ENCODE measurements at places on chromosomes 6 and 20.

DNA sequence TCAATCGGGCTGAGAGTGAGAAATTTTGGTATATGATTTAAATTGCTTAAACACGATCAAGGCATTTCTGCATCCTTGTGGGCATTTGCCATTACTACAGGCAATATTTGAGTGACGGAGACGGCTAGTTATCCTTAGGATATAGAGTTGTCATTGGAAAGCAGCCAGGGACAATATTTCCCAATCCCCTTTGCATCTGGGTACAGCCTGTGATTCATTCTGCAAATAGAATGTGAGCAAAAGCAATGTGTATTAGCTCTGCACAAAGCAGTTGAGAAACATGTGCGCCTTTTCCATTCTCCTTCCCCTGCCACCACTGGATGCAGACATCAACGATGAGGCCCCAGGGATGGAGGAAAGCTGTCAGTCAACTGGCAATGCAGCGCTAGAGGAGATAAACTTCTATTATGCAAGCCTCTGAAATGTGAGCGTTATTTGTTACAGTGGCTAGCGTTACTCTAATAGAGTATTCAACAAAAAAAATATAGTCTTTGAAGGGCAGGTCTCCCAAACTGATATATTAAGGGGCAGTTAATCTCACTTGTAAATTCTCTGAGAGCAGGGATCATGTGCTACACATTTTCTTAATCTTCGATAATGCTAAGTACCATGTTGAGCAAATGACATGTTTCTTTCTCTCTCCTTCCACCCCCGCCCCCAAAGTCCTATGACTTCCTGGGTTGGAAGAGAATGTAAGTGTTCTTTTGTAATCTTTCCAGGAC, 37.1 kb upstream of the NCOA3 start:
- no peak for ATAC-seq

DNA sequence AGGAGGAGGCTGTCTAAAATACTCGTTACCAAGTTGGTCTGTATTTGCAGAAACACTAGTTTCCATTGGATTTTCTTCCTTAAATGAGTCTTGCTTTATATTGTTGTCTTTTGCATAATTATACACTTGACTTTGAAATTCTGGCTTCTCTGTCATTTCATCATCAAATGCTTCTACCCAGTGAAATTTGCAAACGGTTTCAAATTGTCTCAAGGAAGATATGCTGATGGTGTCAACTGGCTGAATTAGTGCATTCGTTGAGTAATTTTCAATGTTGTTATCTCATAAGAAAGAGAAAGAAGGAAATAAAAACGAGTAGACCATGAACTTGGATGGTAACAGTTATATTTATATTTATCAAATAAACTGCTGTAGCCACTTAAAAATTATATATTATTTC, 10.8 kb downstream of the CAGE1 start:
- ATAC-seq = no peak

DNA sequence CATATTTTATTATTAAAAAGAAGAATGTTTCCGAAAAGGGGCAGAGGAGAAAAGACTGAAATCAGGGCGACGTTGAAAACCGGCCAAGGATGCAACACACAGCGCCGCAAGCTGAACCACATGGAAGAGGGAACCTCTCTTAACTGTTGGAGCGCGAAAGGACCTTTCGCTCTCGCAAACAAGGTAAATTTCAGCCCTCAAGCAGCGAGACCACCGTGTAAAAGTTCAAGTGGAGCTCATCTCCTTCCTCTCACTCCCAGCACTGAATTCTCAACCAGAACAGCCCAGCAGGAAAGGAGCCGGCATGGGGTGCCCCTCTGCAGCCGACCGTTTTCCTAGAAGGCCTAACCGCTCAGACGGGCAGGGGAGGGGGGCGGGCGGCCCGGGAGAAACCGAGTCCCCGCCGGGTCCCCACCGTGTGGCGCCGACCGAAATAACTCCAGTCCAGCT, 621 bp downstream of the GPR63 start:
- no peak for ATAC-seq

- no peak for ATAC-seq
These were observed 17.4 kb upstream of the CSE1L start for GRCh38 chr20:49028684-49029083.

GRCh38 chr6:138012682-138013081, 94.5 kb downstream of the PERP start:
- no peak for ATAC-seq

- no peak for ATAC-seq
These were observed 42.4 kb upstream of the MLN start for GRCh38 chr6:33846226-33846625.

- ATAC-seq = no peak
These were observed 94.0 kb downstream of the ZMYND8 start for GRCh38 chr20:47262365-47263013.

GRCh38 chr6:162294029-162294428, 433.5 kb downstream of the PRKN start:
- ATAC-seq = no peak

DNA sequence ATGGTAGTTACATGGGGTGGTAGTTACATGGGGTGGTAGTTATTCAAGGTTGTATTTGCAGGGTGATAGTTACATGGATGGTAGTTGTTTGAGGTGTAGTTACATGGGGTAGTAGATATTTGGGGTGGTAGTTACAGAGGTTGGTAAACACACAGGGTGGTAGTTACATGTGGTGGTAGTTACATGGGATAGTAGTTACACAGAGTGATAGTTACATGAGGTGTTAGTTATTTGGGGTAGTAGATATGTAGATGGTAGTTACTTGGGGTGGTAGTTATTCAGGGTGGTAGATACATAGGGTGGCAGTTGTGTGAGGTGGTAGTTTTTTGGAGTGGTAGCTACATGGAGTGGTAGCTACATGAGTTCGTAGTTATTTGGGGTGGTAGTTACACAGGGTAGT, 221.3 kb upstream of the CST7 start:
- no peak for ATAC-seq

DNA sequence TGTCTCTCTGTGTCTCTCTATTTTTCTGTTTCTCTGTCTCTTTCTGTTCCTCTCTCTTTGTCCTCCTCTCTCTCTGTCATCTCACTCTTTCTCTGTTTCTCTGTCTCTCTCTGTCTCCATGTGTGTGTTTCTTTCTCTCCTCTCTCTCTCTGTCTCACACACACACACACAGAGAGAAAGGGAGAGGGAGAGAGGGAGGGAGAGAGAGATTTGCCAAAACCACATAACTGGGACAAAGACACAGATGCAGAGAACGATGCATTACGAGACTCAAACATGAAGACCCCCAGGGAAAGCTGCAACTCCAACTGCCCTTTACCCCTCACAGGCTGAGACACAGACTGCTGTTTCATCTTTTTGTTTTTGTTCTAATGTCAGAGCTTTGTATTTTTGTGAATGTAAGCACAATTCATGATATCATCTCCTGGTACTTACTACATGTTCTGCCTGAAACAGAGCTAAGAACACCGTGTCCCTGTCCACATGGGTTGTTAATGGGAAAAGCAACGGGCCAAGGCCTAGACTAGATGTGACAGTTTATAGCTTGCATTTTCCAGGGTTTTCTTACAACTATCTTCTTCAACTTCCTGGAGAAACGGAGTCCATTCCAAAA, 177.1 kb upstream of the ARID1B start:
- no peak for ATAC-seq

- ATAC-seq = no peak
These were observed 77.0 kb downstream of the MRPL14 start for GRCh38 chr6:44049989-44050871.

DNA sequence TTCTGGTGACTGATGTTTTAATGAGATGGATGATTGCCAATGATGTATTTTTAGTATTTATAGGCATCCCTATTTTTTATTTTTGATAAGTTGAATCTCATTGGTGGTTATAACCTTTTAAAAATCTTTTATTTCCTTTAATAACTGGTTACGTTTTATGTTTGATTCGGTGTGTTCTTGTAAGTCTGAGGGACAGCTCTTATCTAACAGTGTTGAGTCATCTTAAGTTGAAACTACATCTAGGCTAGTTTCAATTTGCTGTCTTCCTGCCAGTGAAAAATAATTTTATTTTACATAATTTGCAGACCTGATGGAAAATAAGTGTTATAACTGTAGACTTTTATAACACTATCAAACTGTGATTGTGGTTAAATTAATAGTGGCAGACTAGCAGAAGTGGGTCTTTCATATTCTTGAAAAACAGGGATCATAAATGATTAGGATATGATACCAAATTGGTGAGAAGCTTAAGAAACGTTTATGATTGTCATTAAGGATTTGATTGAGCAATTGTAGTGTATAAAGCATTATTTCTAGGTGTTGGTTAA, 4.6 kb downstream of the AFDN start:
- peak; percentile 25 for ATAC-seq

DNA sequence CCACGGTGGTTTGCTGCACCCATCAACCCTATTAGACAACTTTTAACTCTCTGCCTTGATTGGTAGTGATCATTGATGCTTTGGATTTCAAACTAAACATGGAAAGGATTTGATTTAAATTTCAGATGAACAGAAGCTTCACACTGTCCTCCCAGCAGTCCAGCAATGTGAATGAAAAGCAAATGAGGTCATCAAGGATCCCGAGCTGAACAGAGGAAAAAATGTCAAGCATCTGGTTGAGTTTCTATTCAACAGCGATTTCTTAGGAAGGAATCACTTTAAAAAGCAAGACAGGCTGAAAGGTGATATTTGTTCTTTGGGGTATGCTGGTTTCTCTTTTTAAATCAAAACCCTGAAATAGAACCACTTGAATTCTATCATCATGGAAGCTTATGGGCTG, 10.6 kb upstream of the SAMD3 start:
- no peak for ATAC-seq

DNA sequence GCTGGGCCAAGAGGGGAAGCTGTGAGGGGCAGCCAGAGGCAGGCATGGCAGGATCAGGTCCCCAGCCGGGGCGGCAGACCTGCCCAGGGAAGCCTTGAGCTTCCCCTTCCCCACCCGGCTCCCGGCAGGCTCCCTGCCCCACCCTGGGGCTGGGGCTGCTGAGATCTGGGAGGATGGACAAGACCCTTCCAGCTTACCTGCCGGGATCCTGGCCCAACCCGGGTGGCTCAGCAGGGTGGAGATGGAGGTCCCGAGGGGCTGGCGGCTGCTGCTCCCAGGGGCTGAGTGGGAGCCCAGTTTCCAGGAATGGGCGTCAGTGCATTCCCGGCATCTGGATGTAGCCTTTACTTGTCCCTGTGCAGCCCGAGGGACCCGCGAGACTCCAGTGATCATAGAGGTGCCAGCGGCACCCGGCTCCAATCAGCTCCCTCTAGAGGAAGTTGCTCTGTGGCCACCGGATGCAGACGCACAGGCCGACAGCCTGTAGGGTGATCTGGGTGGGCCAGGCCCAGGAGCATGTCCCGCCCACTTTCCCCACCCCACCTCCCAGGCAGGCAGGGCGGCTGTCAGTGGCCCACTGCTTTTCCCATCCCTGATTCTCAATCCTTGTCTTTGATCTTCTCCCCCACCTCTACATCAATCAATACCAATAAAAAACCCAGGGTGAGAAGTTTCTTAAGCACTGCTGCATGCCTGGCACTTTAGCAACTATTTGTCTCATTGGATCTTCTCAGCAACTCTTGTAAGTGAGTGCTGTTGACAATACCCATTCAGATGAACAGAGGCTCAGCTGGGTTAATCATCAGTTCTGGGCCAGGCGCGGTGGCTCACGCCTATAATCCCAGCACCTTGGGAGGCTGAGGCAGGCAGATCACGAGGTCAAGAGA, at the start of gene BAK1:
BAK1 (minus strand) TSS at position 449 of the 887 bp plus-strand sequence. CDS start 2,672 bp downstream, outside the sequence.
- peak; percentile 98 for ATAC-seq

GRCh38 chr6:114827135-114827534, 484.3 kb upstream of the HS3ST5 start:
- ATAC-seq = no peak

DNA sequence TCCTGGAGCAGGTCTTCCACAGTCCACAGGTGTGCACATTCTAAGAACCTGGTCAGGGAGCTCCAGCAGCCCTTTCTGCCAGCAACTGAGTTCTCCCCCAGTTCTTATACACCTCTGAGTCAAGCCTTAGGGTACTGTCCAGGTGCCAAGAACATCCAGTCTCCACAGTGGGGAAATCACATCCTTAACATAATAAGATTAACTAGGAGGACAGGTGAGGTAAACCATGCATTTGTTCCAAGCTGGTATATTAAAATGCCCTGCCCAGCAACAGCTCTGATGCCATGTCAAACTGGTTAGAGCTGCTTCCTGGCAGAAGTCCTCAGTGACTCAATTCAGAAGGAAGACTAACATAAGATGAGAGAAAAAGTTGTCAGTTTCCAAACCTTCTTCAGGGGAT, 303.9 kb upstream of the SGK1 start:
- no peak for ATAC-seq

- ATAC-seq = no peak
These were observed 1243.1 kb upstream of the ADGRB3 start for GRCh38 chr6:67391955-67392354.

- no peak for ATAC-seq
These were observed 200.3 kb upstream of the FAM83B start for GRCh38 chr6:54646069-54646950.
